ENCODE measurements at places on chromosomes 4 and X. TPM values are rescaled to one million over a fixed set of nuclear protein-coding genes. Genes with fewer than 3 reads are reported as not detected.

DNA sequence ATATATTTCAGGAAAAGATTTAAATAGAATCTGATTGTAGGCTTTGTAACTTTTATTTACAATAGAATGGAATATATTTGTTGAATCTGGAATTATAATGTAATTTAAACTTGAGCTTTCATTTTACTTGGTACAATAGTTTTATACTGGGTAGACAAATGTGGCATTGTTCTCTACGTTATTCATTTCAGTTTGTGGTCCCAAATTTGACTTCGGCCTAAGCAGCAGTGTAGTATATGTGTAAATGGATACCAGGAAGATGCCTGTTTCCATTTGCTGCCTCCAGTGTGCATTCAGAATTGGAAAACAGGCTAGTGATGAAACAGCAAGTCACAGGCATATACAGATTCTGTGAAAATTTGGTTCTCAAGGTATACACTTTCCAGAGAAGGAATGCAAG is 77.8 kb downstream of the CLDN22 start:
- DNase-seq = no peak

DNA sequence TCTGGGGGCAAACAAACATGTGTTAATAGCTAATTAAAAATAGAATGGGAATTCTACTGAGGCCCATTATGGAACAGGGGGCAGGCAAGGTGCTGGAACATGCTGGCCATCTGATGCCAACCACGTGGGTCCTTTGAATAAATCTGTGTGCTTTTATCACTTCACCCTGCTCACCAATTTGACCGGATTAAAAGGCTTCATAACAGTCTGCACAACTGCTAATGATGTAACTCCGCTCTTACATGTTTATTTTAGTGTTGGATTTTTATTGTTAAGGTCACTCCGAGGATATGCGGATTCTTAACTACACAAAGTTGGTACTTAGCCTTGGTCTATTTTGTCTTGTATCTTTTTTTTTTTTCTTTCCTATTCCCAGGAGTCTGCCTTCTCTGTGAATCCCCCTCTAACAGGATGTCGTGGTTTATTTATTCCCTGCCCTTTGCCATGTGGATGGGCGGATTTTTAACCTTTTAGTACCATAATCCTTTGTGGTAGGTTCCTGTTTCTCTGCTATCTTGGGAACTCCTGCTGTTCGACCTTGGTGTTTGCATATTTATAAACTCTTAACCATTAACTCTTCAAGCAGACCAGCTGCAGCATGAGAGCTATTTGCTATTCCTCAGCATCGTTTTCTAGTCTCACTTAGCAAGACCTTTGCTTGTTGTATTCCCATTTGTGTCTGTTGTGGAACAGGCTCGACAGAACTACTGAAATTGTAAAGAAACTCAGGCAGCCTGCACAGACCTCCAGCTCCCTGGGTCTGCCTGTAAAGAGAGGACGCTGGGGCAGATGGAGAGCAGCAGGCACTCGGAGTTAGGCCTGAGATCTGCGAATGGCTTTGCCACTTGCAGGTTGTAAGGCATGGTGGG is 38.0 kb downstream of the TRIM2 start:
- DNase-seq = peak; percentile 26

GRCh38 chrX:136810493-136810892 is 29.8 kb upstream of the ARHGEF6 start:
- DNase-seq = no peak

DNA sequence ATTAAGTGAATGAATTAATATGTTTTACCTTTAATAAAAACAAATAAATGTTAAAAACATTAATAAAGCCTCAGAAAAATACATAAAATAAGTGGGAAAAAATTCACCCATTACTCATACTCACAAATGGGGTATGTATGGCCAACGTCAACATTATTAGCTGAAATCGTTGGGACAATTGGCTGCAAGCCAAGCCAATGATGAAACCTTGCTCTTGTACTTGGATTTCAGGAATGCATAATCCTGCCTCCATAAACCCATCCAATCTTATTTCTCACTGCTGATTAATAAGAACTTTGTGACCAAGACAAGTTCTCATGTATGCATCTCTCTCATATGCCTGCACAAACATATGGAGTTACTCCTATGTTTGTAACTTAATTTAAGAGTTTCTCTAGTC is 35.3 kb upstream of the ADAMTS3 start:
- peak; percentile 66 for DNase-seq

DNA sequence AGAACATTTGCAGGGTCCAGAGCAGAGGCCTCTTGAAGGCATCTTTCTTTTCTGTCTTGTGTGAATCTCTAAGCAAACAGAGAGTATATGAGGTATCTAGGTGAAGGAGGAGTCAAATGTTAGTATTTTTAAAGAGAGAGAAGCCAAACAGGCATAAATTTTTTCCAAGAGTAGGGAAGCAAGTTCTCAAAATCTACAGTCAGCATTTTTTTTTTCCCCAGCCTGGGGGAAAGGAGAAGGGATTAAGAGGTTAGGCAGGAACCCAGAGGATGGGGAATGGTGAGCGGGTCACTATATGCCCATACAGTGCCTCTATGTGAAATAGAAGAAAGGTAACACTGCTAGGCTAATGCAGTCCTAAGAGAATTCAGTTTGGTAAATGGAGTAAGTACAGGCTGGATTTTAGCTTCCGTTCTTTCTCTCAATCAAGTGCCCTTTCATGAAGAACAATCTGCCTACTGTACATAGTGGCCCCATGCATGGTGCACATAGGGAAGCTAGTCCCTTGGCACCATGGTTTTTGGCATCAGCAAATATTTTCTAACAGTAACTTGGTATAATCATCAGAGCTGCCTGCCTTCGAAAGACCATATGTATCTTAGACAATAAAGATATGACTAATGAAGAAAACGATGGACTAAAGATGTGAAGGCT is 163.1 kb upstream of the MAB21L2 start:
- DNase-seq = no peak

DNA sequence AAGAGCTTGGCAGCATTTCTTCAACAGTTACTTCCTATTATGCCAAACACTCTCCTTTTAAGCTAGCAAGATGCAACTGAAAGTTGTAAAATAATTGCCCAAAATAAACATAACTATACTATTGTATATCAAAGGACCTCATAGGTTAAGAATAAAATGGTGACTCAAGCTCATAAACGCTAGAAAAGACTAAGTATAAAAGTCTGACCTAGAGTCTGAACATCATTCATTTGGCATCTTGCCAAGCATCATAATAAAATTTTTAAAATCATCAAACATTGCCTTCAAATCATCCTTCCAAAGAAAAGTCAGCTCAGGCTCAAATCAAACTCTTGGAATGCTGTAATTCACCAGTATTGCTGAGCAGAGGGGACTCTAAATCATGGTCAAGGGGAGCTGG is 281.2 kb downstream of the QDPR start:
- no peak for DNase-seq

- DNase-seq = peak; percentile 93
These were observed 192.5 kb upstream of the TAPT1 start for GRCh38 chr4:16418814-16419213.

The COMMD8 gene
- total RNA-seq = 23.6 TPM

The NLRP2B gene
- total RNA-seq = under 0.01 TPM

The NDNF gene
- total RNA-seq = 10.0 TPM

The HTN1 gene
- not detected for total RNA-seq

The SULT1B1 gene
- not detected for total RNA-seq

The H2BW2 gene
- total RNA-seq = not detected
